ENCODE measurements at places on chromosomes 1 and 21.

- DNase-seq = no peak
Observed at GRCh38 chr1:183791319-183791718, 13.6 kb upstream of the RGL1 start.

GRCh38 chr1:39063191-39063590 is 37.0 kb downstream of the NDUFS5 start:
- no peak for DNase-seq

DNA sequence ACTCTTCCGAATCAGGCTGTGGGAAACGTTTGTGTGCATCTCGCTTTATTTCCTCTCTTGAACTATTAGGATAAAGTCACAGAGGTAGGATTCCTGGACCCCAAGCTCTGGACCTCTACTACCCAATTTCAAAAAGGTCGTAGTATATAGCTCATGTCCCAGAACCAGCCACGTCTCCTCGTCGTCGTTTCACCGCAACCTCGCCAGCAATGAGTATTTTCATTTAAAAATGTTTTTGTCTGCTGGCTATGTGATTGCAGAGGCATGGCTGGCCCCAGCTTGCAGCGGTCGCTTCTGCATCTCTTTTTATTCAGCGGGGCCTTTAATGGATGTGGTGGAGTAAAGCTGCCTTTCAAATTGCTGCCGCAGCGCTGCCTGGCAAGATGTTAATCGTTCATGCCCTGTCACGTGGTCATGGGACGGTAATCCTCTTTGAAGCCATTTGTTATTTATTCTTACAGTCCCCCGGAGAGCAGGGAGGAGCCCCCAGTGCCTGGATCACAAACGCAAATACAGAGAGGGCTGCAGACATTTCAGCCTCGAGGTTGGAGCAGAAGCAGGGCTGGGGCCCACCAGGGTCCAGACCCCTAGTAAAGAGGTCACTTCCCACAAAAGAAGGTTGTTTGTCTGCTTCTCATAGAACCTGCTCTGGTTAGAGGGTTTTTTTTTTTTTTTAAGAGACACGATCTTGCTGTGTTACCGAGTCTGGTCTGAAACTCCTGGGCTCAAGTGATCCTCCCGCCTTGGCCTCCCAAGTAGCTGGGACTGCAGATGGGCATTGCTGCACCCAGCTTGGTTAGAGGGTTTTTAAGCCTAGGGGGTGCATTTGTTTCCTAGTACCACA is 11.6 kb upstream of the NPHP4 start:
- DNase-seq = no peak

GRCh38 chr1:161725908-161726472 is 4.6 kb downstream of the FCRLB start:
- DNase-seq = no peak

DNA sequence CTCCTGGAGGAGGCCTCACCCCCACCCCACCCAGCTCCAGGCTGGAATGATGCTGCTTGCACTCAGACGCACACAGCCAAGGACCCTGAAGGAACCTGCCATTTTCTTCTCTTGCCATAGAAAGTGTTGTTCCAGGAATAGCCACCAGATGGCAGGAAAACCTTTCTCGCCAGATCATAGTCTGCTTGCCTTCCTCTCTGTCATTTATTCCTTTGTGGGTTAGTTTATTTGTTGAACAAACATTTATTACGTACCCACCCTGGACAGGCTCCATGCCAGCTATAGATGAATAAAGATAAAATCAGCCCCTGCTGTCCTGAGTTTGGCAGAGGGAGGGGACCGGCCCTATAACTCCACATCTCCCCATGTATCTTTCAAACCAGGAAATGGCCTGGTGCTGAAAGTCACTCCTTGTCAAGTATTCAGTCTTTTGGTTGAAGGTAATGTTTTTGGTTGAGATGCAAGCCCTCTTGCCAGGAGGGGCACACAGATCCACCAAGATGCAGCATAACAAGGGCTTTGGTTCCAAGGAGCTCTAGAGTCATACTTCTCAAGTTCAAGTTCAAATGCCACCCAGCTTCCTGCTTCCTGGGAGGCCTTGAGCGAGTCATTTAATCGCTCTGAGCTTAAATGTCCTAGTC is 7.0 kb upstream of the KCNC4 start:
- peak; percentile 50 for DNase-seq

DNA sequence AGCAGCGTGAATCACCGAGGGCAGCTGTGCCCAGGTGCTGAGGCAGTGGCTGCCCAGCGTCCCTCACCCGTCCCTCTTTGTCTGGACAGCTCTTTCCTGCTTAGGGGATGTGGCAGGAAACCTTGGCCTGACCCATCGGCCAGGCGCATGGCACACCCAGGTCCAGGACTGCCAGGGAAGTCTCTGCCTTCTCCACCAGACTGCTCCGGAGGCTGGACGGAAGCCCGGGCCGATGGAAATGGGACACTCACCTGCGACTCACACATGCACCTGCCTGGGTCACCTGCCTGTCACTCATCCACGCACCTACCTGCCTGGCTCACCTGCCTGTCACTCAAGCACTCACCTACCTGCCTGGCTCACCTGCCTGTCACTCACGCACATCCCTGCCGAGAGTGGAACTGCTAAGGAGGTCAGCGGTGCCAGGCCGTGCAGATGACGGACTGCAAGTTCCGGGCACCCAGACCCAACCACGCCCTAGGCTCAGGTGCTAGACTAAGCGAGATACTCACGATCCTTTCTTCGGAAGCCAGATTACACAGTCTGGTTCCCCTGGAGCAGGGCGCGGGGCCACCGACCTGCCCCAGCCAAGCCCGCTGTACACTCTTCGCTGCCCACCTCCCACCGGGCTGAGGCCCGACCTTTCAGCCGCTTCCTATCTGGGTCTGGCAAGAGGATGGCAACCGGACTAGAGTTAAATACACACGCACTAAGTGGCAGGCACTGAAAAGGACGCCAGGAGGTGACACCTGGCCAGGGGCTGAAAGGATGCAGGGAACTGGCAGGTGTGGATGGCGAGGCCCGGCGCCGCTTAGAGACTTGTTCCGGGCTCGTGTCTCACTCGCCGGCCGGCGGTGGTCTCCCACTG is 1.1 kb downstream of the UBE2J2 start:
- no peak for DNase-seq

DNA sequence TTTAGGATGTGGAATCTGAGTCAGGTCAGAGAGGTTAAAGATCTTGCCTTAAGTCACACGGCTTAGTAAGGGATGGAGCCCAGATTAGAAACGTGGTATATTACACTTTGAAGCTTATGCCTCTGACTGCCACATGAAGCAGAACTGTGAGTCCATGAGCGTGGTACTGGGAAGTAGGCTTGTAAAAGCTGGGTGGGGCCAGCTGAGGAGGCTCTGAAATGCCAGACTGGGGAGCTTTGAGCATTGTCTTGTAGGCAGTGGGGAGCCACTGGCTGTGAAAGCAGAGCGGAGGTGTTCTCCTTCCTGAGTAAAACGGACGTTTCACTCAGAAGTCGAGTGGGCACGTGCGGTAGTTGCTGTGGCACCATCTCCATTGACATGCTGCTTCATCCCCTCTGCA is 72.6 kb upstream of the USP24 start:
- DNase-seq = no peak

Measured in GM12892 (cell line).